ENCODE measurements at places on chromosomes 4 and X. TPM values are rescaled to one million over a fixed set of nuclear protein-coding genes. Genes with fewer than 3 reads are reported as not detected.

Gene ADGRG2
- 0.30 TPM for polyA plus RNA-seq

Gene POF1B
- 4.8 TPM for polyA plus RNA-seq

Gene CXCL8
- polyA plus RNA-seq: 163 TPM

Gene ACTRT1
- polyA plus RNA-seq: not detected

Gene TCEAL7
- 5.6 TPM for polyA plus RNA-seq

Gene GLA
- 8.1 TPM for polyA plus RNA-seq

Gene SUV39H1
- polyA plus RNA-seq: 3.7 TPM

Gene GLRA3
- not detected for polyA plus RNA-seq

Gene ATP1B4
- polyA plus RNA-seq: not detected

Gene HOPX
- 60.2 TPM for polyA plus RNA-seq

Gene ATP5ME
- polyA plus RNA-seq: 876 TPM

All from stomach (tissue), 19 donors.